Kidney capillary endothelial cell (primary cell): ENCODE measurements at places on chromosomes 3 and 15.

DNA sequence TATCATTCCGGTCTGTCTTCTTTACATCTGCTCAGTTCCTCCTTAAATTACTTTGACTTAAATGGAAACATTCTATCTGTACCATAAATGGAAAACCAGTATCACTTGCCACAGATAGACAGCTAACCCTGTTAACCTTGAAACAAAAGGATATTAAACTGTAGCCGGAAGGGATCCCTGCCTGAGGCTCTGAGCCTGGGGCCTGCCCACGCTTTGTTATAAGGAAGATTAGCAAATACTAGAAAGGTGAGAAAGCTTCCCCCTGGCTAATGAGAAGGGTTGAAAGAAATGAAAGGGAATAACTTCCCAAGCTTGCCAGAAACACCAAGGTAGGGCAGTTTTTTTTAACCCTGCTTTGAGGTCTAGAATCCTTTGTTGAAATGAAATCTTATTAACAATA, 927.6 kb downstream of the FHIT start:
- DNase-seq: no peak

DNA sequence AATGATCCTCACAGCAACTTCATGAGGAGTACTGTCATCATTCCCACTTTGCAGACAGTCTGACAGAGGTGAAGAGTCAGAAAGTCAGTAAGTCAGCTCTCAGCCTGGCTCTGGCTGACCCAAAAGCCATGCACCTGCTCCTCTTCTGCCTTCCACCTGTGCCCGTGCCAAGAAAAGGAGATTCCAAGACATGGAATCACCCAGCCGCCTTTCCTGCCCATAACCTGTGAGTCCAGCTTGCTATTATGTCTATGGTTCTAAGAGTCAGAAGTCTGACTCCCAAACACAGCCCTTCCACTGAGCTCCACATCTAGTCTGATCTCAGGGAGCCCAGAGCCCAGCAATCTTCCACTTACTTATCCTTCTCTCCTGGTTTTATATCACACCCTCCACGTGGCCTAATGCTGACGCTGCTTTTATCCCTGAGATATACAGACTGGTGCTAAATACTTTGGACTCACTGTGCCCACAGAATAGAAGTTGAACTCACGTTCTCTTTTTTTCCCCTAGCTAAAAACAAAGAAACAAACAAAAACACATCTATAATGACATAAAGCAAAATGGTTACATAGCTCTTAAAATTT, 66.0 kb downstream of the PLD1 start:
- no peak for DNase-seq

DNA sequence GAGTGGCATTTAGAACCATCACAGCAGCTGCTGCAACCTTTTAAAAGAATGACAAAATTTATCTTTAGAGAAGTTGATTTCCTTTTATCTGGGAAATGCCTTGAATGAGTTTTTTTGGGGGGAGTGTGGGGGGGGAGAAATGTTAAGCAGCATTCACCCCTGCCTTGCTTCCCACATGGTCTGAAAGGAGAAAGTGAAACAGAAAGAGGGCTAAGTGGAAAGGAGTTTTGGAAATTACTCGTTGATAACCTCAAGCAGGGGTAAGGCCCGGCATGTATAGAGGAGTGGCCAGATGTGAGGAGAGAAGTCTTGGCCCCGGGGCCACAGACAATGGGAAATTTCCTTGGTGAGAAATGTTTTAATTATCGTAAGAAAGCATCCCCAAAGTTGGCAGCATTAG, 23.5 kb downstream of the B3GALNT1 start:
- DNase-seq: no peak

DNA sequence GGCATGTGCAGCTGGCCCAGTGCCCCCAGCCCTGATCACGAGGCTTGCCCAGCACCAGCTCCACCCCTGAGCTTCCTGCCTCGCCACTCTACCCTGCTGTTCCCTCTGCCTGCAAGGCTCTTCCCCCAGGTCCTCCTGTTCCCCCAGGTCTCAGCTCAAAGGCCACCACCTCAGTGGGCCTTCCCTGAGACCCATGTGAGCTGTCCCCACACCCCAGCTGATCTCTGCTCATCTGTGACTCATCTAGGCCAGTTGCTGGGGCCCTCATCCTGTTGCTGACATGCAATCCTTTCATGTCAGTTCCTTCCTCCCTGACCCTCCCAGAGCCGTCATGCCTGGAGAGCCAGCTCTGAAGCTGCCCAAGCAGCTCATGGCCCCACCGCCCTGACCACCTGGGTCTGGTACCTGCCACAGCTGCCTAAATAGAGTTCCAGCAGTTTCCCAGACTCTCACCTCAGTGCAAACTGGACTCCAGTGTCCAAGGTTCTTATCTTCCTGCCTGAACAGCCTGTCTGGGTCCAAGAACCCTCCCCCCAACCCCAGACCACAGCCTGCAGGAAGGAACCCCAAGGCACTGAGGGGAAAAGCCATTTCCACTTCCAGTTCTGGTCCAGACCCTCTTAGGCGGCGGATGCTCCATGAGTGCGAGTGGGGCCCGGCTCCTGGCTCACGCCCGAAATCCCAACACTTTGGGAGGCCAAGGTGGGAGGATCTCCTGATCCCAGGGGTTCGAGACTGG, 116.6 kb upstream of the IQSEC1 start:
- DNase-seq: peak; percentile 91

DNA sequence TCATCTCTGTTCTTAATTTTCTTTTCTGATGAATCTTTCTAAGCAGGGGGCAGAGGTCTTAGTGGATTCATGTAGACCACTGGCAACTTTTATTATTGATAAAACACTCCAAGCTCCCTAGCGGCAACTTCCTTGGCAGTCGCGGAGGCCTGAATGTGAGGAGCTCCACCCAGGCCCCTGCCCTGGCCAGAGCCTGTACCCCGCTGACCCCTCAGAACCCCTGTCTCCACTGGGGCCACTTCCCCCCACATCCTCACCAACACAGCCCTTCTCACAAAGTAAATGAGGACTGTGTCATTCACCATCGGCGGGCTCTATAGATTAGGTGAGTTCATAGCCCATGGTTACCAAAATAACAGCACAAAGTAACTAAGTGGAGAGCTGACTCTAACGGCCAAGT, 111.6 kb downstream of the TPRA1 start:
- no peak for DNase-seq

DNA sequence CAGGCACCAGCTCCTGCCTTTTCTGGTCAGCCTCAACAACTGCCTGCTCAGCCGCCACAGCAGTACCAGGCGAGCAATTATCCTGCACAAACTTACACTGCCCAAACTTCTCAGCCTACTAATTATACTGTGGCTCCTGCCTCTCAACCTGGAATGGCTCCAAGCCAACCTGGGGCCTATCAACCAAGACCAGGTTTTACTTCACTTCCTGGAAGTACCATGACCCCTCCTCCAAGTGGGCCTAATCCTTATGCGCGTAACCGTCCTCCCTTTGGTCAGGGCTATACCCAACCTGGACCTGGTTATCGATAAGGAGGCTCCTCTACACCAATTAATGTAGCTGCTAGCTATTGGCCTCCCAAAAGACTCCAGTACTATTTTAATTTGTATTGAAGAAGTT, 38.9 kb downstream of the TFG start:
- DNase-seq: no peak

DNA sequence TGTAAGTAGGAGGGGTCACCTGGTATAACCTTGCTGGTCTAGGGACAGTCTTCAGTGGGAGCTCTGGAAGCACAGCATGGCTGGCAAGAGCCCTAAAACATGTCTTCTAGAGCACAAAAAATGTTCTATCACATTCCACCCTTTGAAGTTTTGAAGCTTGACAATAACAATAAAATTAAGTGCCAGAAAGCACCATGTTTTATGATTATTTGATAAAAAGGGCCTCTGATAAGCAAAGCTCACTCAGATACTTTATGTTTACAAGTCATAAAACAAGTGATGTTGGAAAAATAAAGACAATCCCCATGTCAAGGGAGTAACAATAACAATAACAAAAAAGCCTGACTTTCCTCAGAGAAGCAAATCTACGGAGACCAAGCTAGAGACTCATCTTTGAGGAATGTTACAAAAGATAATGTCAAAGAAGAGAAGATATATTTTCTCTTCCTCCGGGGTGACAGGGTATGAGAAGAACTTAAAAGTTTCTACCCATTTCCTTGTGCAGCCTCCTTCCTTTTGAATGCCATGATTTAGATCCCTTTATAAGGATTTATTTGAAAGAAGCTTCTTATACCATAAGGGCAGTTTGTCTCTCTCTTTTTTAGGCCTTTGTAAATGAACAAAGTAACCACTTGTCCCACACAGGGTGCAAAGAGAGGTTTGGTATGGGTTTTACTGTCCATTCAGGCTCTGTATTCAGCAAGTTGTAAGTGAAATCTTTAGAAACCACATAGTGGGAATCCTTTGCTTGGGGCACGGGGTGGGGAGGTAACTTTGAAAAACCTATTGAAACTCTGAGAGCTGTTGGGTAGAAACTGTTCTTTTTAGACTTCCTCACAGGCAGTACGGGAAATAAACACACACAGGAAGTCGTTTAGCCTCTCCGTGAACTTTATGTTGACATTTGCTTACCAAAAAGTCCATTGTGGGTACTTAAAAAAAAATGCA, 109.6 kb upstream of the RBMS3 start:
- peak; percentile 63 for DNase-seq

DNA sequence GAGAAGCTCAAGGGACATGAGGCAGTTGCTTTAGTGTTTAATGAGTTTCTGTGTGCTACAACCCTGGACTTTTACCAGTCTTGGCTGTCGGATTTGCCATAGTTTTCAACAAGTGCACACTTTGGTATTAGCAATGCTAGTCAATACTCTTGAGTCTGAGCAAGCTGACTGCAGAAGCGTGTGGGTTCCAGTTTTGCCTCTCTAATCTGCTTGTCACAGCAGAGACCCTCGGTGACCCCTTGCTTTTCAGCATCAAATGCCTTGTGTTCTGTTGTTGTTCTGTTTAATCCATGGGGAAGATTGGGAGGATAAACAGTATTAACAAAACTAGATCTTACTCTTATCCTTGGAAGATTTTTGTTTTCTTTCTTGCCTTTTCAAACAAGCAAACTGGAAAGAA, 194.3 kb upstream of the CHRM5 start:
- DNase-seq: no peak

DNA sequence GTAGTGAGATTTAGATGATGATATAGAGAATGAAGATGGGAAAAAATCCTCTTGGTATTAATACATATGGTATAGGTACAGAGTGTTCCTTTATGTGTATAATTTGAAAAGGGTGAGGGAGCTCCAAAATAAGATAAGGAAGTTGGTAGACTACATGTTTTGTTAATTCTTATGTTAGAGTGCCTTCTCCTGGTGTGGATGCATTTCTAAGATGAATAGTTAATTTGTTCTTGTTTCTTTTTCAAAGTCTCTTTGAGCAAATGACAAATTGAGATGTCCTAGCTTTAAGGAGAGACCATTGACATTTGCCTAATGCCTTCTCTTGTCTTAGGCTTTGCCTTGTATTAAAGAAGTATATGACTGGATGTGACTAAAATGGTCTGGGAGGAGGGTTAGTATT, 34.1 kb downstream of the AKAP13 start:
- no peak for DNase-seq

- no peak for DNase-seq
Measured at GRCh38 chr3:72520690-72521308, 327.4 kb downstream of the SHQ1 start.

GRCh38 chr3:72150634-72151412, 365.9 kb upstream of the PROK2 start:
- no peak for DNase-seq

DNA sequence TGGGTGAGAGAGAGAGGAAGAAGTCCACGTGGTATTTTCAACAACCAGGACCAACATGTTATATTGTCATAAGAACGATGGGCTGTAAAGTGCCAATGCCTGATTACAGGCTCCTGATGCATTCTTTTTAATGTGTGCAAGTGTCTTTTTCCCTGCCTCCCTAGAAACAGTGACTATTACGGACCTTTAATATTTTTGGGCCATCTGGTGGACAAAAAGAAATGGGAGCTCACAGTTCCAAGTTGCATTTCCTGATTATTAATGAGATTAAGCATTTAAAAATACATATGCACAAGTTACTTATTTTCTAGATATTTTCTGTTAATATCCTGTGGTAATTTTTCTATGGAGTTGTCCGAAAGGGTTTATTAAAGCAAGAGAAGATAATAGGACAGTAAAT, 530.2 kb downstream of the NR2F2 start:
- DNase-seq: no peak

- no peak for DNase-seq
Measured at GRCh38 chr3:38755130-38755529, 60.9 kb downstream of the SCN10A start.

DNA sequence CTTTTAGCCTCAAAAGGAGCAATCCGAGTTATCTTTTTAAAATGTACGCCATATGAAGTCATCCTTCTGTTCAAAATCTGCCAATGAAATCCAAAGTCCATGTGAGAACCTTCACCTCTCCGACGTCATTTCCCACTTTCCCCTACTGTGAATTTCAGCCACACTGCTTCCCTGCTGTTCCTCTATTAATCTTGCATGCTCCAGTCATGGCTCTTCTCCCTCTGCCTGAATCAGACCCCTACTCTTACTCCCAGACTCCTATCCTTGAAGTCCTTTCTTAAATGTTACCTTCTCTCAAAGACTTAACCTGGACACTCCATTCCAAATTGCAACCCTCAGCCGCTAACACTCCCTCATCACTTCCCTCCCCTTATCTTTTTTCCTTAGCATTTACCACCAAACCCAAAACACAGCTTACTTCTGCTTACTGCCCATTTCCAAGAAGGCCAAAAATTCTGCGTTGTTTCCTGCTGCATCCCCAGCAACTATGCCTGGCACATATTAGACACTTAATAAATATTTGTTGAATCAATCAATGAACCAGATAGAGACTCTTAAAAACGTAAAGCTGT, 1.2 kb downstream of the NKIRAS1 start:
- DNase-seq: no peak

- DNase-seq: no peak
Measured at GRCh38 chr3:135451037-135451785, 514.3 kb upstream of the PPP2R3A start.

DNA sequence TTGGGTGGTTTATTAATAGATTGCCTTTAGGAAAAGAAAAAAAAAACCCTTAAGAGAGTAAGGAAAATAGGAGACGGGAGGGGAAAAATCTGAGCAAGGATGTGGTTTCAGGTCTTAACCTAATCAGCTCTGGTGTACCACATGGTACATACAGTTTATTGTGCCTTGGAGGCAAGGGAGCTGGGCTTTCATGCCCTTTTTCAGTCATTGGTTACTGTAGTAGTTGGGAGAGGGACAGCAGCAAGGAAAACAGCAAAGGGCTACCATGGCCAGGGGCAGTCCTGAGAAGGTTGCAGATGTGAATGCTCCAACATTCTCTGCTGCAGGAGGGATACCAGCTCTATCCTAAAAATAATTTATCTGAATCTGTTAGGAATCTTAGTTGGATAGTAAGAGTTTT, 5.9 kb downstream of the CMC1 start:
- DNase-seq: no peak
